ENCODE measurements at places on chromosomes 4 and X. TPM values are rescaled to one million over a fixed set of nuclear protein-coding genes. Genes with fewer than 3 reads are reported as not detected.

DNA sequence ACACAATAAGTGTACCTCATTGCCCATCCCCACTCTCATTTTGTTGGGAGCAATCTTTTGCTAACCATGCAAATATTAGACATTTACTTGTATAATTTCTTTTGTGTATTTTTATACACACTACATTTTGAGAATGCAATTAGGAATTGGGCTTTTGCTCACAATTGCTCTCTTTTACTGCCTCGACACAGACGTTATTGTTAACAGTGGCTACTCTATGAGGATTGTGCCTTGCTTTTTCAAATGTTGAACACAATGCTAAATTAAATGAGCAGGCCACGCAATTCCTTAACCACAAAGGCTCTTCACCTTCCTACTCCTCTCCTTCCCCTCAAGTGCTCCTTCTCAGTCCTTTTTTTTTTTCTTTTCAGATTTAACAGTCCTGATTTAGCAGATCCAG is 42.8 kb upstream of the HPF1 start:
- DNase-seq: no peak

- peak; percentile 70 for DNase-seq
Observed at GRCh38 chrX:23854122-23854521, 53.6 kb downstream of the APOO start.

DNA sequence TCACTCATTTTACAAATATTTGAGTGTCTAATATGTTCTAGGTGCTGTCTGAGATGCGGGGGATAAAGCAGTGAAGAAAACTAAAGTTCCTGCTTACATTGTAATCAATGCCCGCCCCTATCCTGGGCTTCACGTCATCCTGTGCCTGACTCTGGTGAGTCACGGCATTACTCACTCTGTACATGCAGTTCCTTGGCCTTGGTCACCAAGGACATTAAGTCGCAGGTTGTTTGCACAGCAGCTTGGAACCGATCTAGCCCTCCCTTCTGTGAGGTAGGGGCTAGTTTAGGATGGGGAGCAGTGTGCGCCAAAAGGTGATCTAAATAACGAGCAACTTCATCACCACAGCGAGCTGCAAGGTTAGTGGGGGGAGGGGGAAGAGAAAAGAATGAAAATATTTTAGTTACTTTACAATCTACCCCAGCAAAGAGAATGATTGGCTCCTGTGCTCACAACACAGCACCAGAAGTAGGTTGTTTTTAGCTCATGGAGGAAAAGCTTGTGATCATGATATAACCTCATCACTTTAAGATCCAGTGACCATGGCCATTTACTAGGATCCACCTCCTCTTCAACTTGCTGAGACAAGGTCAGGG is 48.0 kb upstream of the HDAC8 start:
- peak; percentile 61 for DNase-seq

DNA sequence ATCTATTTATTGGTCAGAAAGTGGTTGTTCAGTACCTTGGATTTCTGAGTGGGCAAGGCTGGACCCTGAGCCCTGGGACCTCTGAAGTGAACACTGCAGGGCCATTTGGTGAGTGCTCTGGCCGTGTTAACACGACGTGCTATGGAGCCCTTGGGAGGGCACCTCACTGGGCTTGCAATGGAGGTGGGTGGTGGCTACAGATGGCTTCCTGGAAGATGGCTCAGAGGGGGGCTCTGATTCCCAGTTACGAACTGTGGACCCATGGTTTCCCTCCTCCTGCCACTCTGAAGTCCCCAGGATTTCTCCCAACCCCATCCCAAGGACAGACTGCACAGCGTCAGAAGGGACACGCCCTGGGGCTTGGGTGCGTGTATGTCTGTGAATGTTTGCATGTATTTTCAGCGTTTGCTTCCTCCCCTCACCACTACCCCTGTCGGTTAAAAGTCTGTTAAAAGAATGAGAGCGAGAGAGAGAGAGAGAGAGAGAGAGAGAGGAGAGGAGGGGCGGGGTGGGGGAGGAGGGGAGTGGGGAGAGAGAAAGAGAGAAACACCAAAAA is 3.7 kb upstream of the RHOH start:
- no peak for DNase-seq

- DNase-seq: no peak
Observed at GRCh38 chr4:93475730-93476129, 352.8 kb upstream of the ATOH1 start.

IL21 gene
- not detected for total RNA-seq

All from myocyte (in vitro differentiated cells).